ENCODE measurements at places on chromosomes 2 and 18.

- no peak for DNase-seq
Observed at GRCh38 chr2:9380702-9381628, 42.4 kb downstream of the ITGB1BP1 start.

DNA sequence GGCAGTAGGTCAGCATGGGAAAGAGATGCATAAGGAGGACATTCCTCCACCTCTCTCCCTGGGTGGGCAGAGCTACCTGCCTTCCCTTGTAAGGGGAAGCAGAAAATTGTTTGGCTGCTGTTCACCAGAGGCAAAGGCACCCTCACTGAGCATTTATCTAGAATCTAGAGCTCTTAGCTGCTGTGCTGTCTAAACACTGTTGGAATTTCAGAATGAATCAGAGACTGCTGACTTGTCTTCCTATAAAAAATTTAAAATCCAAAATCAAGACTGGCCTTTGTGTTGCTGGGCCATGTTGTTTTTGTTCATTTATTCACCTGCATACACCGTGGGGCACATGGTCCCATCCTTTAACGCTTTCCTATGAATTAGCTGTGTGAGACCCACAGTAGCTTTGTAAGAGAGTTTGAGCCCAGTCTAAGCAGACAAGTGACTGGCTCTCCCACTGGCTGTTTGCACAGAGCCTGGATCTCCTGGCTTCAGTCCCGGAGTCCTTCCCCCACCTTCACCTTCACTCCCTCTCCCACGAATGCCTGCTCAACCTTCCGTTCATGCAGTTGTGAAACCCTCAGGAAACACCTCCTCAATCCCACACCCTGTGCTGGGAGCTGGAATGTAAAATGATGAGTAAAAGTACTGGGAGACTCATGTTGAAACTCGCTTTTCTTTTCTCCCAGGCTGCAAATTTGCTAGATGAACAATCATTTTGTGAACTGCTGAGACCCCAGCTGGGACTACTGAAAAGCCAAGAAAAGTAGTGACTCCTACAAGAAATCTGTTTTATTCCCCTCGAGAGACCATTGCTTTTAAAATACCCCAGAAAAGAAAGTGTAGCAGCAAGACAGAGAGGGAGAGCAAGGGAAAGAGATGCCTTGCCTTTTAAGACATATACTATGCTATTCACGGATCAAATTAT, 76.2 kb downstream of the FAM168B start:
- DNase-seq: no peak

GRCh38 chr2:65980531-65980930, 454.4 kb upstream of the MEIS1 start:
- no peak for DNase-seq

- DNase-seq: no peak
Observed at GRCh38 chr2:75022516-75022915, 64.1 kb downstream of the POLE4 start.

GRCh38 chr2:191913796-191914195, 66.9 kb upstream of the CAVIN2 start:
- DNase-seq: no peak

- DNase-seq: peak; percentile 14
Observed at GRCh38 chr2:12493031-12493513, 223.7 kb upstream of the TRIB2 start.

GRCh38 chr2:68156419-68156818, 1.3 kb upstream of the PNO1 start:
- no peak for DNase-seq

GRCh38 chr2:237625216-237625705, 2.1 kb upstream of the LRRFIP1 start:
- no peak for DNase-seq
